KG1 (cell line): ENCODE measurements at places on chromosomes 2 and 18.

- DNase-seq: no peak
Measured at GRCh38 chr18:58755304-58756010, 84.2 kb downstream of the MALT1 start.

GRCh38 chr2:32425719-32426141 lies 68.9 kb downstream of the BIRC6 start:
- no peak for DNase-seq

- no peak for DNase-seq
Measured at GRCh38 chr2:5433855-5434254, 258.3 kb upstream of the SOX11 start.

DNA sequence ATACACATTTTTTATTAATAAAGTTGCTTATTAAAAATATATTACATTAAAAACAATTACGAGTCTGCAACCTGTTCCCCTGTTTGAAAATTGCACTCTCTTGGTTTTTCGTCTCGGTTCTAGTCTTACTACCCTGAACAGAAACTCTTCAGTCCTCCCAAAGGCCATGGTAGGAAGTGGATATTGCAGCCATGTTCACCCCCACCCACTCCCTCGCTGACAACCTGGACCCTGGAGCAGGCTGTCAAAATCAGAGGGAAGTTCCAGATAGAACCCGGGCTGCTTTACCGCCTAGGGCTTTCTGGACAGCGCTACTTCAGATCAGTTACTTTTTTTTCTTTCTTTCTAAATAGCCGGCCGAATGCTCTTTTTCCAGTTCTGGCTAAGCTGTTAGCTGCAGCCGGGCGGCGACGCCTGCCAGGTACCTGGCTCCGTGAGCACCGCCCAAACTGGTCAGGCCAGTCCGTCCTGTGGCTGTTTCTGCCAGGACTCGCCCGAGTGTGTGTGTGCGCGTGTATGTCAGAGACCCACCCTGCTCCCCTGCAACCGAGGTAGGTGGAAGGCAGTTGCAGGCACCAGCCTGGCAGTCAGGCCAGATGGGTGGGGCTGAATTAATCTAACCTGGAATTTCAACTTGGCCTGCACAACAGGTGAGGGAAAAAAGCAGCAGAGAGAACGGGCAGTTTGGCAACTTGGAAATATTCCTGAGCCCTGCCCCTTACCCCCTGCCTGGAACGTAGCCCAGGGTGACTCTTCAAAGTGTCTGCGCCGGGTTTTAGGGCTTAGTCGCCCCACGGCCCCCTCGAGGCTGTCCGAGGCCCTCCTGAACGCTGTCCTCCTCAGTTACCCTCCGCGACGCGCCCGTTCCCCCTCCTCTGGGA lies 1.1 kb upstream of the TET3 start:
- no peak for DNase-seq

DNA sequence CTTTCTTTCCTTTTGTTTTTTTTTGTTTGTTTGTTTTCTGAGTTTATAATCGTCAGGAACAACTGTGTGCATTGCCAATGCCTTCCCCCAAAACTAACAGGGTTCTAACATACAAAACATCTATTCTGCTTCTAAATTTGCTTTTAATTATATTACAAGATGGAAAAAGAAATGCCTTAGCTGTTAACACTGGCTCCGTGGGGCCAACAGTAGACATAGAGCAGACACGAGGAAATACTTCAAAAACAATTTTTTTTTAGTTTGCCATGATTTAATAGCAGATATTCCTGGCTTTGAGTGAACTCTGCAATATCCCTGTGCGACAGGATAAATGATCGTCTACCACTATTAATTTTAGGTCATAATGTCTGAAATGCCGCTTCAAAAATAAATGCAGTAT lies 153.3 kb upstream of the HNRNPA3 start:
- no peak for DNase-seq

DNA sequence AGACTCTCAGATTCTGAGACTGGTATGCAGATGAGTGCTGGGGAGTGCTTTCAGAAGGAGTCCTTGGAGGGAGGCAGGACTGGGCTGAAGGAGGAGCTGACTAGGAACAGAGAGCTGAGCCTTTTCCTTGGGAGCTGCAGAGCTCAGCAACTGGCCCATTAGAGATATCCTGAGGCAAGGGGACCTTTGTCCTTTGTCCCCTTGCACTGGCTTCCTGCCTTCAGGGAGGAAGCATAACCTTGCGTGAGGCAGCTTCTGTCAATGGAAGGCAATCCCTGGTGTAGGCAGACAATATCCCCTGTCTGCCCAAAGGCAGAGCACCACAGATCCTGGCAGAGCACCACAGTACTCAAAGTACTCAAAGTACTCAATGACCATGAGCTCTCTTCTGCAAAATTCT lies 375.3 kb downstream of the HRH4 start:
- no peak for DNase-seq

DNA sequence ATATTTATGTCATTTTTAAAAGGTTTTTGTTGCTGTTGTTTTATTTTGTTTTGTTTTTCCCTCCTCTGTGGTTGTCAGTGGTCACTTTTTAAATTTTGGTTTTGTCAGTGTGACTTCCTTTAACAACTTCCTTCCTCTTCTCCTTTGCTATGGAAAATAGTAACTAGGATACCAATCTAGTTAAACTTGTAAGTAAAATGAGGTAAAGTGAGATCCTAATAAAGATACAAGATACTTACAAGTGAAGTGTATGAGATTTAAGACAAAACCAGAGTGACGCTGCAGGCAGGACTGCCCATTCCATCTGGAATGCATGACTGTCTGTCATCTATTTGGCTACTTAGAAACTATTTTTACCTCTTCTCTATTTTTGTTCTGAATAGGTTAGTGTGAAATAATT lies 30.6 kb upstream of the CREB1 start:
- DNase-seq: no peak

GRCh38 chr2:168841445-168841844 lies 39.0 kb downstream of the NOSTRIN start:
- DNase-seq: no peak

DNA sequence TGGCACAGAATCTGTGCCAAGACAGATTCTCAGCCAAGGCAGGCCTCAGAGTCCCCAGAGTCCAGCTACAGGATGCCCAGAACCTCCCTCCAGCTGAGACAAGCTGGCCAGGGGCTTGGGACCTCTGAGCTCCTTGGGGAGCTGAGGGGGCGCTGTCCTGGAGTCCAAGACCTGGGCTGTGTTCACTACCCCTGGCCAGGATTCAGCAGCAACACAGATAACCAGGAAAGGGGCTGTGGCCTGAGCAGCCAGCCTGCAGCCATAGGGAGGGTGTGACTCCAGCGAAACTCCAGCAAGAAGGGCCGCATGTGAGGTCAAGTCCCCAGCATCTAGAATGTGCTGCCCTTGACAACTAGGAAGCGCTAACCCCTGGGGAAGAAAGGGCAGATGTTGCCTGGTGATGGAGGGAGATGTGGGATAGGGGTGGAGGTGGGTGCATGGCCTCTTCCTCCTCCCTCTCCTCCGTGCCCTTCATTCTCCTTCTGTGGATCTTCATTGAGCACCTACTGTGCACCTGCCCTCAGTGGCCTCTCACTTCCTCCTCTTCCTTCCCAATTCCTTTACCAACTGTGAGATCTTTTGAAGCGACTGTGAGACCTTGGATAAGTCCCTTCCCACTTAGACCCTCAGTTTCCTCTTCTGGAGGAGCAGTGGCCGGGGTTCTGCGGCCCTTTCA lies 7.7 kb upstream of the ARID5A start:
- no peak for DNase-seq

DNA sequence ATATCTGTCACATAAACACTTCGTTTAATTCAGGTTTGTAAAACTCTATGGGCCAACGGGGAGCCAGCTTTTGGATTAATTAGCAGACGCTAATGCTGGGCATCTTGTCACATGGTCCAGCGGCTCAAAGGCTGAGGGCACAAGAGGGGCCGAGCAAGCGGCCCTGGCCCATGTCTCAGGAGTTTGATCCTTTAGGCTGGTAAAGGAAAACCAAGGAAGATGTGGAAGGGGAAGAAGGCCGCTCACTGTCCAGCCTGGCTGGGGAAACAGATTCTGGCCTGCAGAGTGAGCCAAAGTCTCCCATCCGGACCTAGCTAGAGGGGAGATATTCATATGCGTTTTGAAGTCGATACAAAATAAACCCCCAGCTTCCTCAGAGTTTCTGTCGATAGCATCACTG lies 248.6 kb upstream of the SIX2 start:
- no peak for DNase-seq

- DNase-seq: no peak
Measured at GRCh38 chr2:183812091-183812490, 687.8 kb downstream of the NUP35 start.

GRCh38 chr2:205931388-205931787 lies 154.6 kb downstream of the INO80D start:
- no peak for DNase-seq

DNA sequence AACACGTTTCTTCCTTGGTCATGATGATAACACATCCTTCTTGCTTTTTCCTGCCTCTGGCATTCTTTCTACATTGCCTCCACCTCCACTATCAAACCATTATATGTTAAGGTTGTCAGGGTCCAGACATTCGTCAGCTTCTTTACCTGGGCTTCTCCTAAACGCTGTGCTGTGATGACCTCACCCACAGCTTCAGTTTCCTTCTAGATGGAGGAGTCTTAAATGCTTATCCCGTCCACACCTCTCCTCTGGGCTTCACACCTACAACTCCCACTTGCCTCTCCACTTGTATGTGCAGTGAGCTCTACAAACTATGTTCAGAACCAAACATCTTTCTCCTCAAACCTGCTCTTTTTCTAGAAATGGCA lies 666 bp upstream of the STAT1 start:
- no peak for DNase-seq

GRCh38 chr18:7164323-7165004 lies 46.9 kb upstream of the LAMA1 start:
- DNase-seq: no peak
